ENCODE measurements at places on chromosomes 7 and 10.

DNA sequence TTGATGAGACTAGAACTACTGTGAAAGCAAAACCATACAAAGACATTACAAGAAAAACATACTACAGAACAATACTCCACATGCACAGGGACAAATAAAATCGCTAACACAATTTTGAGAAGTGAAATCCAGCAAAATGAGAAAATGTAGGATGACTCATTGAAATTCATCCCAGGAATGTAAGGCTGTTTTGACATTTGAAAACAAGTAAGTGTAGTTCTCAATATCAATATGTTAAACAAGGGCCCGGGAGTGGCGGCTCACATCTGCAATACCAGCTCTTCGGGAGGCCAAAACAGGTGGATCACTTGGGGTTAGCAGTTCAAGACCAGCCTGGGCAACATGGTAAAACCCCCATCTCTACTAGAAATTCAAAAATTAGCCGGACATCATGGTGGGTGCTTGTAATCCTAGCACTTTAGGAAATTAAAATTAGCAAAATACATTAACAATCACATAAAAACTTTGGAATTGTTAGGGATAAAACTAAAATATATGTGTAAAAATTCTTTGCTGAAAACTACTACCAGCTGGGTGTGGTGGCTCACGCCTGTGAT is 113.7 kb upstream of the ADARB2 start:
- DNase-seq, result no peak

GRCh38 chr10:1687190-1687589 is 50.1 kb downstream of the ADARB2 start:
- DNase-seq, result no peak

DNA sequence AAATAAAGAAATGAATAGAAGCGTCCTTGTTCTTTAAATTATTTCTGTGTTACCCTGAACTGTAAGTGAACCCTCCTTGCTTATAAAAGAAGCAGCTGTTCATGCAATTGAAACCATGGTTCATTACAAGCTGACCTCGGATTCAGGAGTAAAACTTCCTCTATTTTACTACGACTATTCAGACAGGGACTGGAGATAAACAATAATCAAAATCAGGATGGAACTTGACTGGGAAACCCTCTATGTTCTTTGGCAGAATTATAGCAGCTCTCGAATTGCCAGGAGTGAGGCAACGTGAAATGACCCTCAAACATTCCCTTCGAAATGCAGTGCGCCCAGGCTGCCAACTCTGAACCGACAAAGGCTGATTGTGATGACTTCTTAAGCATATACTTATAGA is 172.1 kb downstream of the CYP26A1 start:
- DNase-seq, result no peak

- DNase-seq, result no peak
These were observed 40.7 kb downstream of the MRPL32 start for GRCh38 chr7:42972699-42973500.

DNA sequence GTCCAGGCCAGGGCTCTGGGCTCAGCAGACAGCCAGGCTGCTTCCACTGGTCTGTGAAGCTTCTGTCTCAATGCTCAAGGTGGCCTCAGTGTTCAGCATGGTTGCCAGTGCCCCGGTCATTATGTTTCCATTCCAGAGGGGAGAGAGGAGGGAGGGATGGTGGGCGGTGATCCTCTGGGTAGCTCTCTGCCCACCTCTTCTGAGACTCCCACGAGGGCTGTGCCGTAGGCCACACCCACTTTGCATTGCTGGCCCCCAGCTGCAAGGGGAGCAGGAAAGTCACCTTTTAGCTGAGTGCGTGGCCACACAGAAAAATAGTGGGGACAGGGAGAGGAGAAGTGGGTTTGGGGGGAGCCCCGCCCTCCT is 42.5 kb downstream of the FOXK1 start:
- DNase-seq, result no peak

DNA sequence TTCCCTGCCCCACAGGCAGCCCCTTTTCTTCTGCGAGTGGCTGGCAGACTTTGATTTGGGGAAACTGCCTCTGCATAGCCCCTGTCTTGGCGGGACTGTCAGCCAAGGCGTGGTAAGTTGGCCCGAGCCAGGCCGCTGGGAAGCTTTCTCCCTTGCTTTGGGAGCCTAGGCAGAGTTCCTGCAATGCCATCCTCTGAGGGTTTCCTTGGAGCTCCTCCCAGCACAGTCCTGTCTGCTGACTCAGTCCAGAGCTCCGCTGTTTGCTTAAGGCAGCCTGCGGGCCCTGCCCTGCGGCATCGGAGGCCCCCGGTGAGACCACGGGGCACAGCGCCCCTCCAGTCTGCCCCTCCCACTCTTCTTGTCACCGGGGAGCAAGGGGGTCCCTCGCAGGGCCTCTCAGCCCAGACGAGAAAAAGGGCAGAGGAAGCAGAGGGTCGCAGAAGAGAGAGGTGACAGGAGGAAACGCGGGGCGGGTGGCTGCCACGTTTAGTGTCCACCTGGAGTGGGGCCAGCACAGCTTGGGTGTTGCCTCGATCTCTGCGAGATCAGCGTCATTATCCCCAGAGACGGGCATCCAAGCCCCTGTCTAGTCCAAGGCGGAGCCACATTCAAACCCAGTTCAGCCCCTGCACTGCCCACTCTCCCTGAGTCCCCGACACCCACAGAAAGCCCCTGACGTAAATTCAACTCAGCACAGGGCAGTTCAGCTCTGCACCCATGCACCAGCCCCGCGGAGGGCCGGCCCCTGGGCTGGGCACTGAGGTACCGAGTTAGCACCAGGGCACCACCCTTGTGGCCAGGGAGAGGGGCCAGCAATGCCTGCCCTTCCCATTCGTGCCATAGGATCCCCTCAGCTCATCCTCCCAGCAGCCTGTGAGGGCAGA is 59.0 kb upstream of the CHST15 start:
- peak; percentile 52 for DNase-seq

DNA sequence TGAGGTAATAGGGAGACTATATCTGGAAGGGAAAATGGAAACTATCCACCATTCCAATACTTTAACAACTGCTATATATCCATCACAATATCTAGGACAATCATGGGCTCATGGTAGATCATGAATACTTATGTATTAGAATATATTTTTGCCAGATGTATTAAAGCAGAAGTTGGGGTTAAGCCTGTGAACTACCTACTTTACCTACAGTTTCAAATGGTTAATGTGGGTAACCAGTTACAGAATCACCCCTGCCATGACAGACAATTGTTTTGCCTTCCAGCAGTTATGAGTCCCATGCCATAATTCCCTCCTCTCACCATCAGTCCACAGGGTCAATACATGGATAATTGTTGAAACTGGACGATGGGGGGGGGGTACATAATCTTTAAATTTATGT is 29.9 kb upstream of the RAPGEF5 start:
- DNase-seq, result no peak

Data from Ammon's horn (tissue), 1 donor.